ENCODE measurements at places on chromosomes 7 and 10. TPM values are rescaled to one million over a fixed set of nuclear protein-coding genes. Genes with fewer than 3 reads are reported as not detected.

DNA sequence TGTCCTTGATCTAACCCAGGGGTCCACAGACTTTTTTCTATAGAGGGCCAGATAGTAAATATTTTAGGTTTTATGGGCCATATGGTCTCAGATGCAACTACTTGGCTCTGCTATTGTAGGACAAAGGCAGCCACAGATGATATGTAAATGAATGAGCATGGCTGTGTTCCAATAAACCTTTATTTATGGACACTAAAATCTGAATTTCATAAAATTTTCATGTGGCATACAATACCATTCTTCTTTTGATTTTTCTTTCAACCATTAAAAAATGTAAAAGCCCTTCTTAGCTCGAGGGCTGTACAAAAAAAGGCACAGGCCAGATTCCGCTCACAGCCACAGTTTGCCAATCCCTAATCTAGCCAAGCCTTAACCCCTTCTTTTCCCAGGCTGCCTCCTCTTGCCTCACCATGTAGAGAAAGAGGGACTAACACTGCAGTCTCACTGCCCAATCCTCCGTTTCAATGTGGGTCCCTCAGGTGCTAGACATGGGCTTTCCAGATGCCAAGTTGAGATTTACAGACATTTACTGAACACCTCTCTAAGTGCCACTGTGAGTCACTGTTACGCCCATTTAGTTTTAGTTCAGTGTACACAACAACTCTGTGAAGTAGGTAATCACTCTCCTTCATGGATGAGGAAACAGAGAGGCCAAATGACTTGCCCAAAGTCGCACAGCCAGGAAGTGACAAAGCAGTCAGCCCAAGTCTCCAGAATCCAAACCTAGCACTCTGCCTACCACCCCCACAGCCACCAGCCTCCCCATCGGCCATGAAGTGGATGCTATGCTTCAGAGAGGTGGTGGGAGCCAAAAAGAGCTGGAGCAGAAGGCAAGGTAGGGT lies 132.6 kb upstream of the PDLIM1 start:
- no peak overlapping the region for H3K27ac ChIP-seq
- H3K4me1 ChIP-seq: peaks cover 9% of the 10 kb centered on the region
- peaks cover 22% of the 10 kb centered on the region for H3K36me3 ChIP-seq
- H3K4me3 ChIP-seq: no peak overlapping the region
- no peak for DNase-seq

GRCh38 chr7:88344956-88345832 lies 38.5 kb upstream of the STEAP4 start:
- H3K36me3 ChIP-seq: no peaks in the 10 kb centered on the region
- no peak overlapping the region for H3K4me3 ChIP-seq
- H3K4me1 ChIP-seq: no peaks in the 10 kb centered on the region
- peaks cover 5% of the 10 kb centered on the region for H3K27me3 ChIP-seq

- DNase-seq: no peak
- H3K27ac ChIP-seq: no peak overlapping the region
- H3K4me3 ChIP-seq: no peak overlapping the region
Measured at GRCh38 chr10:125802131-125802530, 20.9 kb downstream of the UROS start.

The TAS2R4 gene
- 0.80 TPM for total RNA-seq

DNA sequence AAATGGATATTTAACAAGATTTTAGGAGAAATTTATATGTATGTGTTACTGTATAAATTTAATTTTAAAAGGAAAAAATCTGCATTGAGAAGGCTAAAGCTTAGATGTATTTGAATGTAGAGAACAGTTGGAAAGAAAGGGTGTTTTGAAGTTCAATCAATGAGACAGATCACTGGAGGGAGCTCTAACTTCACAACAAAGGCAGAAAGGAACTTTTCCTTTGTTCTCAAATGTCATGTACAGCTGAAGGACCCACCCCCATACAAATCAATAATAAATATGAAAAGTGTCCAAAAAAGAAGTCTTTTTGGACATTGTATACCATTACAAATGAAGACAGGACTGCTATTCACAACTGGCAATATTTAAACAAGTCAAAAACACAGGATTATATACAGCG lies 403.4 kb downstream of the DNAJB9 start:
- H3K27me3 ChIP-seq: no peaks in the 10 kb centered on the region
- no peak for DNase-seq
- H3K27ac ChIP-seq: no peak overlapping the region
- H3K36me3 ChIP-seq: no peaks in the 10 kb centered on the region
- H3K4me3 ChIP-seq: no peak overlapping the region

DNA sequence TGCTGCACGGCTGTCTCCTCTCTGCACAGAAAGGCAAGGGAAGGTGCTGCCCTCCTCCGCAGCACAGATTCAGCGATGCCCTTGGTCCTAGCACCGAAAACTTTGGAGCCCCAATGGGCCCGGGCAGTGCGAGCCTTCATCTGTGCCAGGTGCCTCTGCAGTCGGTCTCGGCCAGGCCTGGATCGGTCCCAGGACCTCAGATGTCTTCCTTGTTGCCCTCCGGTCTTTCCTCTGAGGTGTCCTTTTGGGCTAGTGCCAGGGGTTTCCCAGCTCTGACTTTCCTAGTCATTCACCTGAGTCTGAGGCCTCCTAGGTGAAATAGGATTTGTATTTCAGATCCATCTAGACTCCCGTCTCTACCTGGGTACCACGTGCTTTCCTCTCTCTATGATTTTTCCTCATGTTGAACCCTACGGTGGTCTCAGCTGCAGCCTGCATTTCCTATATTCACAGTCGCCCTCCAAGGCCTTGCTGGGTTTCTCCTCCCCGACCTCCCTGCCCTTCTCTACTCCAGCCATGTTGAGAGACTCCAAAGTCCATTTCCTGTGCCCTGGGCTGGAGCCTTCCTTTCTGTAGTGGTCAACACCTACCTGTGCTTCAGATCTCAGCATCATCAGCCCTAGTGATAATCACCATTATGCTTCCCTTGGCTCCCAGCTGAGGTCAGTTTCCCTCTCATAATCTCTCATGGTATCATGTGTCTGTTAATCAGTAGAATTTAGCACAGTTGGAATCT lies 92.0 kb upstream of the PRSS58 start:
- no peak for DNase-seq
- H3K27me3 ChIP-seq: no peaks in the 10 kb centered on the region
- no peaks in the 10 kb centered on the region for H3K36me3 ChIP-seq

- H3K36me3 ChIP-seq: no peaks in the 10 kb centered on the region
- H3K4me3 ChIP-seq: no peak overlapping the region
- DNase-seq: no peak
Measured at GRCh38 chr10:30835146-30835545, 196.5 kb downstream of the ZNF438 start.

DNA sequence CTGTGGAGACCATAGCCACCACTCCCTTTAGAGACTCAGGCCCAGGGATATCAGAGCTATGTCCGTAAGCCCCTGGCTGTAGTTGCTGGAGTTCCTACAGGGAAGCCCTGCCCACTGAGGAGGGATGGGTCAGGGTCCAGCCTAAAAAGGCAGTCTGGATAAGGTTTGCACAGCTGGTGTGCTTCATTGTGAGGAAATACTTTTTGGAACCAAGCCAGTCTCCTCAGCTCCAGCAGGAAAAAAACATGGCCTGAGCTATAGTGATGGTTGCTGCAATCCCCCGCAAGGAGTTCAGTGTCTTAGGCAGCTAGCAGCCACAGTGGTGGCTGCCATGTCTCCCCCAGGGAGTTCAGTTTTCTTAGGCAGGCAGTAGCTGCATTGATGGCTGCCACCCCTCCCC lies 52.6 kb upstream of the CYP2C8 start:
- DNase-seq: peak; percentile 74
- H3K36me3 ChIP-seq: no peaks in the 10 kb centered on the region
- H3K4me1 ChIP-seq: peaks cover 34% of the 10 kb centered on the region
- no peak overlapping the region for H3K4me3 ChIP-seq

DNA sequence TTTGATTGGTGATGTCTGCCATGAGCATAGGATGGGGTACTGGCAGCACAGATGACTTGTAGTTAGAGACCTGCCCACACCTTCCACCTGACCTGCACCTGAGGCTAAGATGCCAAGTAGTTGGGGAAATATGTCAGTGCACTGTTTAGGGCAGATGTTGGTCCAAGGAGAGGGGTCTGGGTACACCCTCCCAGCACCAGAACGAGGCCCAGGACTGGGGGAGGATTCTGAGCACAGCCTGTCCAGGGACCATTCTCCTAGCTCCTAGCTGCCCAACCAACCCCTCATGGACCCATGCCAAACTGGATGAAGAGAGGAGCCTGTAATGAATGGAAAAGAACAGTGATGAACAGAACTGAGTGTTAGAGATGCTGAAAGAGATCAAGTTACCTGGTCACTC lies 28.0 kb downstream of the FRMPD2 start:
- peaks cover 10% of the 10 kb centered on the region for H3K4me1 ChIP-seq
- no peak overlapping the region for H3K27ac ChIP-seq
- H3K4me3 ChIP-seq: no peak overlapping the region
- DNase-seq: no peak

- peaks cover 5% of the 10 kb centered on the region for H3K27me3 ChIP-seq
- H3K27ac ChIP-seq: no peak overlapping the region
- no peaks in the 10 kb centered on the region for H3K4me1 ChIP-seq
Measured at GRCh38 chr7:134512271-134512670, 15.1 kb upstream of the AKR1B10 start.

GRCh38 chr10:32253276-32253675 lies 93.7 kb downstream of the EPC1 start:
- H3K27me3 ChIP-seq: no peaks in the 10 kb centered on the region
- no peak overlapping the region for H3K27ac ChIP-seq
- peaks cover 11% of the 10 kb centered on the region for H3K4me1 ChIP-seq
- DNase-seq: no peak
- H3K4me3 ChIP-seq: no peak overlapping the region

DNA sequence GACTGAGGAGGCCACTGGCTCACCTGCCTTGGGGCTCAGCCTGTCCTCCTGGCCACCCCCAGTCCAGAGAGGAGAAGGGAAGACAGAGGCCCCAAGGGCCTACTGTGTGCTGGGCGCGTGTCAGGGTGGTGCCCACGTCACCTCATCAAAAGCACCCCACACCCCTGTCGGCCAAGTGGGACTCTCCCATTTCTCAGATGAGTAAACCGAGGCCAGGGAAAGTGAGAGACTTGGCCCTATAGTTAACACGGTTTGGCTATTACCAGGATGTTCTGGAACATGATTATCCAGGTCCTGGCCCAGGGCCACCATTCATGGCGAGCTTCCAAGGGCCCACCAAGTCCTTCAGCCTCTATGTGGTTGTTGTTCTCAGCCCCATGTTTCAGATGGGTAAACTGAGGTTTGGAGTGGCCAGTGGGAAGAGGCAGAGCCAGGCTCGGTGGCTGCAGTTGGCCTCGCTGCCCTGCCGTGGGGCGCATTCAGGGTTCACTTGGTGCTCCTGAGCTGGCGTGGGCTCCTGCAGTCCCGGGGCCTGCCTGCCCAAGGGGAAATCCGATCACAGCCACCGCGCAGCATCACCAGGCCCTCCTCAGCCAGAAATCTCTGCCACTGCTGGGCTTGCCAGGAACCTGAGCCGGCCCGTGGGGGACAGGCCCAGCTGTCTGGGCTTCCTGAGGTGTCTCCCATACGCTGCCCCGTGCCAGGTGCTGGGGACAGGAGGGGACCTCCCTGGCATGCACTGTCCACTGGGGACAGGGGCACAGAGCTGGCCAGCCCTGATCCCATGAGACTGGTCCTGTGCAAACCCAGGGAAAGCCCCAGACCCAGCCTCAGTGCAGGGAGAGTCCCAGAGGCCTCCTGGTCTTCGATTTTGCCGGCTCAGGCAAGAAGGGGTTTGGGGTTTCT lies 117.7 kb upstream of the TNRC18 start:
- no peak overlapping the region for H3K4me3 ChIP-seq
- H3K4me1 ChIP-seq: no peaks in the 10 kb centered on the region
- H3K27me3 ChIP-seq: peaks cover 14% of the 10 kb centered on the region
- H3K36me3 ChIP-seq: no peaks in the 10 kb centered on the region
- DNase-seq: no peak
- no peak overlapping the region for H3K27ac ChIP-seq

- H3K4me1 ChIP-seq: no peaks in the 10 kb centered on the region
- H3K36me3 ChIP-seq: no peaks in the 10 kb centered on the region
Measured at GRCh38 chr7:30365621-30366020, 81.2 kb downstream of the ZNRF2 start.

DNA sequence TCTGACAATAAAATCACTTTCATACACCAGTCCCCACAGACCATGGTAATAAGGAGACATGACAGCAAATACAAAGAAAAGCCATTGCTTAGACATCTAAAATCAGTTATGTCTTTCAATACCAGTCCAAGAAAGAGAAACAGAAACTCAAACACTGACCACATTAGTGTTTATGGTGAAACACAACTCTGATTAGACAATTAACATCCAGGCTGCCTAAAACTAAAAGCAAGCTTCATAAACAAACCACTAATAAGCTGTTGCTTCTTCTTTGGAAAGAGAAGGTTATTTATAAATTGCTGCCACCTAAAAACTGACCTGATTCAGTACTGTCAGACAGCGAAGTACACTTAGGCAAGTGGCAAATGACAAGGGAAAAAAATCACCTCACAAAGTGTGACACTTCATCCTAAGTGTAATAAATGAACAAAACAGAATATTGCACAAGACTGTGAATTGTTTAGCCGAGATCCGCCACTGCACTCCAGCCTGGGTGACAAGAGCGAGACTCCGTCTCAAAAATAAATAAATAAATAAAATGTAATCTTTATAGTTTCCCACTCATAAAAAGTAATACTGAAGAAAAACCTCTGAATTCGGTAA lies 277.4 kb downstream of the PARD3 start:
- peaks cover 26% of the 10 kb centered on the region for H3K4me1 ChIP-seq
- H3K36me3 ChIP-seq: no peaks in the 10 kb centered on the region
- H3K27ac ChIP-seq: no peak overlapping the region
- H3K4me3 ChIP-seq: no peak overlapping the region
- DNase-seq: no peak

- no peak overlapping the region for H3K27ac ChIP-seq
- no peak for DNase-seq
- no peaks in the 10 kb centered on the region for H3K4me1 ChIP-seq
- no peaks in the 10 kb centered on the region for H3K27me3 ChIP-seq
- no peak overlapping the region for H3K4me3 ChIP-seq
- H3K36me3 ChIP-seq: no peaks in the 10 kb centered on the region
Measured at GRCh38 chr7:11294965-11295364, 321.3 kb downstream of the PHF14 start.

GRCh38 chr7:16492513-16493062 lies 27.1 kb upstream of the SOSTDC1 start:
- peak overlapping the region; percentile 66 for H3K27ac ChIP-seq
- H3K36me3 ChIP-seq: no peaks in the 10 kb centered on the region
- H3K4me3 ChIP-seq: peak overlapping the region; percentile 9
- DNase-seq: peak; percentile 90
- no peaks in the 10 kb centered on the region for H3K27me3 ChIP-seq

The TUBAL3 gene
- total RNA-seq: 0.07 TPM

DNA sequence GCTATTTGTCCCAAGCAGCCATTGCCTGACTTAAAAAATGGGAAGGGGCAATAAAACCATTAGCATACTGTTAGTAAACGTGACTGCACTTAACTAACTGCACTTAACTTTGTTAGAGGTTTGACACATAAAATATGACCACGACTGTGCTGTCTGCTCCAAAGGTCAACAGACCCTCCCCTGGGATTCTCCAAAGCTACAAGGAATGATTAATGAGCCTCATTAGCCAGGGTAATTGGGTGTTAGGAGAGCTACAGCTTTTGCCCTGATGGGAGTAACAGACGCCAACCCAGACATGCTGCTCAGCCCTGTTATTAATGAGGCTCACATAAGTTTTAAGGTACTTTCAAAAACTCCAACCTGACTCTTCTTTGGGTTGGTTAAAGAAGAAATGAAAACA lies 129.4 kb upstream of the PLPP4 start:
- no peaks in the 10 kb centered on the region for H3K36me3 ChIP-seq
- H3K27me3 ChIP-seq: no peaks in the 10 kb centered on the region
- no peak overlapping the region for H3K4me3 ChIP-seq
- H3K4me1 ChIP-seq: no peaks in the 10 kb centered on the region

GRCh38 chr7:3037259-3037658 lies 6.4 kb downstream of the CARD11 start:
- H3K36me3 ChIP-seq: no peaks in the 10 kb centered on the region
- H3K4me3 ChIP-seq: no peak overlapping the region
- H3K27ac ChIP-seq: no peak overlapping the region
- H3K27me3 ChIP-seq: no peaks in the 10 kb centered on the region

The TMEM106B gene
- total RNA-seq: 25.1 TPM

The WNT16 gene
- total RNA-seq: not detected

All from HepG2 (cell line).